Activated gamma-delta T cell treated with Interleukin-2 at 50 U/mL for 16 hours (primary cell): ENCODE measurements at places on chromosomes 12 and 14.

DNA sequence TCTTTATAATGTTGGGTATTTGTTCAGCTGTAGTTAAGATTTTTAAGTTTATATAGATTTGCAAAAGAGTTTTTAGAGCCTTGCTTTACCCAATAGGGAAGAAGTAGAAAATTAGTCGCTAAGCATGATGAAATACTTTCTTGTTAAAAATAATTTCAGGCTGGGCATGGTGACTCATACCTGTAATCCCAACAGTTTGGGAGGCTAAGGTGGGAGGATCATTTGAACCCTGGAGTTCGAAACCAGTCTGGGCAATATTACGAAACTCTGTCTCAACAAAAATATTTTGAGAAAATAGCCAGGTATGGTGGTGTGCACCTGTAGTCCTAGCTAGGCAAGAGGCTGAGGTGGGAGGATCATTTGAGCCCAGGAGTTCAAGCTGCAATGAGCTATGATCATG, 18.7 kb upstream of the SCFD1 start:
- DNase-seq = no peak

DNA sequence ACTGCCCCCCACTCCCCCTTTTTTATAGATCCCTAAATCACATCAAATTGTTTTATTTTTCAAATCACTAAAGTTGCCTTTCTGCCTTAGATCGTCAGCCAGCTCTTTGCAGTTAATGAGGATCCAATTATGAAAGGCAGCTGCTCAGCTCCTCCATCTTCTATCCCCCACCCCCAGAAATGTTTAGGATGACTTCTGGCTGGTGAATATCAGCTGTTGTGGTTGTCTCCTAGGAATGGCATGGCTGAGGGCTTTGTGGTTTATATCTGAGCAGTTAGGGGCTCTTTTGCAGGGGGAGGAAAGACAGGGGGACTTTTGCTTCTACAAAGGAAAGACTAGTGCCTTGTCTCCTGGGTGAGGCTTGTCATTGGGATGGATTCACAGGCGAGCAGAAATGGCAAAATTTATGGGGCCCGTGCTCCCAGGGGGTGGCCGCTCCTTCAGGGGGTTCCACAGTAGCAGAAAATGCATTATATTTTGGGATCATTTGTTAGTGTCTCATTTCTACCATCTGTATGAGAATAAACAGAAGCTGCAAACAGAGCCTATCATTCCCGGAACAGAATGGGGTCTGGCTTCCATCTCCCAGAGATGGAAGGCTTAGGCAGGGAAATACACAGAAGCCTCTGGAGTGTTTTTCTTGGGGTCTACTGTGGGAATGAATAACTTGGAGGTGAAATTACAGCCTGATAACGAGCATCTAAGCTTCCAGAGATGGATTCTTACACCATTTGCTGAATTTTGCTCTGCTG, 6.5 kb downstream of the JDP2 start:
- DNase-seq = no peak

DNA sequence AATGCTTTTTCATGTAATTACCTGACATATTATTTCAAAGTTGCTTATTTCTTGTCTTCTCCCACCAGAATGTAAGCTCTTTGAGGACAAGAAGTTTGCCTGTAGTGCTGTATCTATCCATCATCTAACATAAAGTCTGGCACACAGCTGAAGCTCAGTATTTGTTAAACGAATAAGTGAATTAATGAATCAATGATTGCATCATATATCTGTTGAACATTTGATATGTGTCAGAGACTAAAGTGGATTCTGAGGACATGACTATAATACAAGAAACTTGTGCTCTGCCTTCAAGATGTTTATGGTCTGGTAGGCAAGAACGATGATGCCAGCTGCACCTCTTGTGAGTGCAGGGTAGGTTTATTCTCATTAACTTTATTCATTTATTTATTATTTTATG, 115.4 kb upstream of the SCAF11 start:
- no peak for DNase-seq

- no peak for DNase-seq
These were observed 40.2 kb downstream of the HEATR5A start for GRCh38 chr14:31380106-31380505.

DNA sequence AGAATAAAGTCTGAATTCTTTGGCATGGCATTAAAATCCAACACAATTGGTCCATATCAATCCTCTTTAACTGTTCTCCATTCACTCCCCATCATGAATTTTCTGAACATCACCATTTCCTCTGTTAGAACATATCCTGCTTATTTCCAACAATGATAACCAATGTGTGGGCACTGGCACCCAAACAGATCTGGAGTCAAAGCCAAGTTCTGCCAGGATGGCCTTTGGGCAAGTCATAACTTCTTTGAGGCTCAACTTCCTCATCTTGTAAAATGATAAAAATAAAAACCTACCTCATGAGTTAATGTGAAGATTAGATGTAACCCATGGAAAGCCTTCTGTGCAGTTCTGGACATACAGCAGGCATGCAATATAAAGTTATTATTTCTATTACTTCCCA, 12.5 kb downstream of the PAWR start:
- no peak for DNase-seq

- DNase-seq = peak; percentile 47
These were observed 18.2 kb upstream of the RNASE12 start for GRCh38 chr14:20609215-20610001.

GRCh38 chr12:116026346-116026745, 251.1 kb downstream of the MED13L start:
- no peak for DNase-seq

DNA sequence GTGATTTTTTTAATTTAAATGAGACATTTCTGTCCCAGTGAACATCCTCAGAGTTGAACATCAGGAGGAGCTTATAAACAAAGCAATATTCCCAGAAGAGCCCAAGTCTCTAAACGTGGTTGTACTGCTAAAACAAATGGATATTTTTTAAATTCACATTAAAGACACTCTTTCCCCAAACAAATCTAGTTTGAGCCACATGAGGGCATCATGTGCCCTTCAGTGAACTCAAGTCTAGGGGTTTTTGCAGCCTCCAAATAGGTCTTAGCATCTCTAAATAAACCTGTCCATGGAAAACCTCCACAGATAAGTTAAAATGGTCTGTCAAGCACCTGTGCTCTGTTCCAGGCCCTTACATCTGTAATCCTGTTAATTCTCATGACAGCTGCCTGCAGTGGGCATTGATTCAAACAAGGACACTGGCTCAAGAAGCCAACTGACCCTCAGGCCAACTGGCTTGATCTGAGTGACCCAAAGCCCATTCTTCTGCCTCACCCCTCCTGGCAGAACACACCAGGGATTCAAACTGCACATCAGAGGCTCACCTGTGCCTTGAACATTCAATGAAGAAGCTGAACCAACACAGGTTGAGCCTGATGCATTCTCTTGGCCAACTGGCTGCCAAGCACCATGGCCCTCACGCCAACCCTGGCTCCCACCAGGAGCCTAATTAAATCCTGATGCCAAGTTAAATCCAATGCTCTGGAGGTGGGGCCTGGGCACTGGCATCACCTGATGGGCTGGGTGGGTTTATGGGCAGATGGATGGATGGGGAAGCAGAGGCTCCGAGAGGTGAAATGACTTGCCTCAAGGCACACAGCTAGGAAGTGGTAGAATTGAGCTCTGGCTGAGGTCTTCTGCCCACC, 8.6 kb downstream of the ISCU start:
- no peak for DNase-seq

DNA sequence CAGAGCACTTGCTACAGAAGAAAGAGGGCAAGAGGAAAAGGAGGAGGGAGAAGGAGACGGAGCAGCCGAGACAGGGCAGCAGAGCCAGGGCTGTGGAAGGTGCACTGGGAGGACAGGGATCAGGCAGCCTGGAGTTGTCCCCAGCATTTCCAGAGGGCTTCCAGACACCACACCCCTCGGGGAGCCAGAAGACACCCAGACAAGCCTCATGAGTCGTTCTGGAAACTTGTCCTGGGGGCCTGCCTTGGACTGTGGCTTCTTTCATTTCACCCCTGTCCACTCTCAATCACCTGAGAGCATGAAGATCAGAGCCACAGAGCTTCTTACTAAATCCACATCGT, 14.1 kb downstream of the CMKLR1 start:
- no peak for DNase-seq

- DNase-seq = no peak
These were observed 138.5 kb downstream of the ESRRB start for GRCh38 chr14:76514213-76514998.

DNA sequence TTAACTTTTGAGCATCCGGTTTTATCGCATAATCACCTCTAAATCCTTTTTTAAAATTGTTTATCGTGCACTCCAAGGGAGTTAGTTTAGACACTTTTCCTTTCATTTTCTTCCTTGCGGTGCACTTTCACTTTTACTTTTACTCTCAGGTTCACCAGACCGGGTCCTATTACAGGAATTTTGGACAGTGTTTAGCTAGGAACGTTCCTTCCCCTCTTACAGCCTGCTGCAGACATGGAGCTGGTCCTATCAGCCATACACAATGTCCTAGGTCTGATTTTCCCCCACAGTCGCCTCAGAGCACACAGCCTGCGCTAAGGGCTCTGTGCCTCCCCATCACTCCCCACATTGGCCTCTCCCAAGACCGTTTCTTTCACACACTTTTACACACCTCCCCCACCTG, 103.9 kb downstream of the ALG10 start:
- no peak for DNase-seq

DNA sequence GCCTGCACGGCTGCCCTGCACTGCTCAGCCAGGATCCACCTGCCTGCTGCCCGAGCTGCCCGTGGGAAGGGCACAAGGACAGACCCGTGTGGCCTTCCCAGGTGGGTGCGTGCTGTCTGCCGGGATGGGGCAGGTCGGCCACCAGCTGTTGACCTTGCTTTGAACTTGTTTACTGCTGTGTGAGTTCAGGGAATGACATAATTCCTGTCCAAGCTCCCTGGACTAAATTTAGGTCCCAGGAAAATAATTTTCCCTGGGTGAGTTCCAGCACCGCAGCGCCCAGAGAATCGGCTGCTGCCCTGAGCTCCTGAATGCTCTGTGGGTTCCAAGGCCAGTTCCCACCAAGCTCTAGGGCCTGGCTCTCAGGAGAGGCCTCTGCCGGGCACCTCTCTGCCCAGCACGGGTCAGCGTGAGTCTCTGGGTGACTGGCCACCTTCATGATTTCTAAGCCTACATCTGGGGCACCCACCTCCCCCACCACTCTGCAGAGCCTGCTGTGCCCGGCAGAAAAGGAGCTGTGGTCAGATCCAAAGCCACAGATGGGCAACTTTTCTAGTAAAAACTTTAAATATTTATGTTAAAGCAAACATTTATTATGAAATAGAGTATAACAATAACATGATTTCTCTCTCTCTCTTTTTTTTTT, 27.2 kb upstream of the MLXIP start:
- DNase-seq = no peak

- no peak for DNase-seq
These were observed 43.0 kb downstream of the PDE3A start for GRCh38 chr12:20411345-20411744.

GRCh38 chr12:63070709-63071108, 80.3 kb downstream of the AVPR1A start:
- no peak for DNase-seq

GRCh38 chr14:102883089-102883541, 39.3 kb upstream of the AMN start:
- no peak for DNase-seq

- no peak for DNase-seq
These were observed 14.8 kb upstream of the TMEM229B start for GRCh38 chr14:67503331-67503730.

GRCh38 chr12:1435044-1435443, 159.3 kb downstream of the FBXL14 start:
- no peak for DNase-seq
